ENCODE measurements at places on chromosomes 12 and 14.

DNA sequence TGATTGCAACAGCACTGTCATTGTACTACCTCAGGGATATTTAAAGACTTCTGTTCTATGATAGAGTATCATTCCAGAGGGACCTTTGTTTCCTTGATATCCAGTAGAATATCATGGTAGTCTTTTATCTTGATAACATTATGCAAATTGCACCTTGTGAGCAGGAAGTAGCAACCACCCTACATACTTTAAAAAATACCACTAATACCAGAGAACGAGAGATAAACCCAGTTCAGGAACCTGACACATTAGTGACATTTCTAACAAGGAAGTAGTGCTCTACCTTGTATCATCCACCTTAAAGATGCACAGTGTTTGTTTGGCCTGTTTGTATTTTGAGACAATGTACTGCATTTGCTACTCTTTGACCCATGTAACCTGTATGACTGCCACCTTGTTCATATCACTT, 8.8 kb upstream of the MAP4K5 start:
- DNase-seq: no peak

DNA sequence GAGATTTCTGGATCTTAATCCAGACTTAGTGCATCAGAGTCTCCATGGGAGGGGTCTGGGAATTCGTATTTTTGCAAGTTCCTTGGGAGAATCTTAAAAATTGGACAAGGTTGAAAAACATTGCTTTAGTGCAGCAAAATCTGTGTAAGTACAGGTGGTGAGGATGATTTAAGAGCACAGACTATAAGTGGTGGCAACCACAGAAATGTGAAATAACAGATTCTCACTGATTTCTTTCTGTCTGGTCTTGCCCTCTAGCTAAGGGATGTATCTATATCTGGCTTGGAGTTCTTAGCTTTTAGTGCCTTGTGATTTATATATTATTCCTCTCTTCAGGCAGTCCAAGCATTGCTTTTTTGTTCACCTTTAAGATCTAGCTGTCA, 116.2 kb downstream of the DIP2B start:
- no peak for DNase-seq

GRCh38 chr14:100391724-100392123, 68.6 kb downstream of the SLC25A47 start:
- peak; percentile 66 for DNase-seq

DNA sequence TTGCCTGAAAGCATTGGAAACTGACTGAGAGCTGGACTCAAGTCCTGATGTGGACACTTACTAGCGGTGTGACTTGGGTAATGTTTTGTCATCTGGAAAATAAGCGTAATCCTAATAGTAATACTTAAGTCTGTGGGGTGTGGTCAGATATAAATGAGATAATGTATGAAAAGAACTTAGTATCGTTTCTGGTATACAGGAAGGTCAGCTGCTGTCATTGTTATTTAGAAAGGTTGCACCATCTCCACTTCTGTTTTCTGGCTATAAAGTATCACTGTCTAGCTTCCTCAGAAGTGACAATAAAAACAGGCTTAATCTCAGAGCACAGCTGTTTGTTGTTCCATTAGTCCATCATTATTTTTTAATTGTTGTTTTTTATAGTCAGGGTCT, 34.1 kb upstream of the TUBA1C start:
- DNase-seq: no peak

DNA sequence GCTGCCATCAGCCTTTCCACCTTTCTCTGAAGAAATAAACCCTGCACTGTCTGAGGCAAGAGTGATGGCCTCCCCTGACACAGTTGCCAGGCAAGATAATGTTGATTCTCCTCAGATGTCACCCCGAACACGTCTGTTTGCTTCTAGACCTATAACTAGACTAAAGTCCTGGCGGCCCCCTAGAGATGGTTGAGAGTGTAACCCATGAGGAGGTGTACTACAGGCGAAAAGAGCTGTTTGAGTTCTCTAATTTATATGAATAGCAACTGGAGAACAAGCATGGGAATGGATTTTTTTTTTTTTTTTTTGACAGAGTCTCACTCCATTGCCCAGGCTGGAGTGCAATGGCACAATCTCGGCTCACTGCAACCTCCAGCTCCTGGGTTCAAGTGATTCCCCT, 33.0 kb upstream of the ATF7IP start:
- DNase-seq: no peak

GRCh38 chr12:4330203-4330602, 9.2 kb downstream of the TIGAR start:
- DNase-seq: no peak

DNA sequence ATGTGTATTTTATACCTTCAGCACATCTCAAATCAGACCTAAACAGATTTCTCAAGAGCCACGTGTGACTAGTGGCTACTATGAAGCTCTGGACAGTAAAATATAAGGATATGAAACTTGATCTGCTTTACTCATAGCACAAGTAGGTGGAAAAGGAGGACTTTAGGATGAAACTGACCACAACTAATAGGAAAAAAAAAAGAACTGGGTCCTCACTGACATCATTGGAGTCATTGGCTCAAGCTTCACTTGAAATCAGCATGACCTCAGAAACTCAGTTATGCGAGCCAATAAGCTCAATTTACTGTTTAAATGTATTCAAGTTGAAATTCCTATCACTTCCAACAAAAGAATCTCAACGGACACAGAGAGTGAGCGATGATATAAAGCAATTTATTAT, 34.1 kb upstream of the CIT start:
- DNase-seq: peak; percentile 19

GRCh38 chr12:116453631-116454030, 105.5 kb upstream of the MAP1LC3B2 start:
- DNase-seq: no peak

DNA sequence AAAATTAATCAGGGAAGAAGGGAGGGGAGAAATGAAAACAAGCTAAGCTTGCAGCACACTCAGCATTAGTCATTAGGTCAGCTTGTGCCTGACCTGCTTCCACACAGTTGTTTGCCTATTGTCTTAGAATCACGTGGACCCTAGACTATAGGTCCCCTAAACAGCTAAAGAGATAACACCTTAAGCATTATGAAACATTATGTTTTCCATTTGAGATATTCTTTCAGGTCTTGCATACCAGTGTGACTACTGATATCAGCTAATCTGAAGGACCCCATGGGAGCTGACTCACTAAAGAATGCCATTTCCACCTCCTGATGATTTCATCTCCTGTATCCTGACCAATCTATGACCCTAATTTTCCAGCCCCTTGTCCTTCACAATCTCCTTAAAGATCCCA, 154.1 kb upstream of the FUT8 start:
- DNase-seq: no peak

DNA sequence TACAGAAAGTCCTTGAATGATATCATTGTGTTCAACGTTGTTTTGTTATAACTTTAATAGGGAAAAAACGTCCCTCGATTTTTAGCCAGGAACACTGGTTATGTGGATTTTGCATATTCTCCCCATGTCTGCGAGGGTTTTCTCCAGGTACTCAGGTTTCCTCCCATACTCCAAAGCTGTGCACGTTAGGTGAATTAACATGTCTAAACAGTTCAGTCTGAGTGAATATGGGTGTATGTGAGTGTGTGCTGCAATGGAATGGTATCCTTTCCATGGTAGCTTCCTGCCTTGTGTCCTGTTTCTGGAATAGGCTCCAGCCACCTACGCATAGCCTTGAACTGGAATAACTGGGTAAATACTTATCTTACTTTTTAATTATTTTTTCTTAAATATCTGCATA, 810.8 kb upstream of the ATXN7L3B start:
- DNase-seq: no peak

- DNase-seq: peak; percentile 45
These were observed 35.2 kb downstream of the SLC8B1 start for GRCh38 chr12:113299619-113300237.

DNA sequence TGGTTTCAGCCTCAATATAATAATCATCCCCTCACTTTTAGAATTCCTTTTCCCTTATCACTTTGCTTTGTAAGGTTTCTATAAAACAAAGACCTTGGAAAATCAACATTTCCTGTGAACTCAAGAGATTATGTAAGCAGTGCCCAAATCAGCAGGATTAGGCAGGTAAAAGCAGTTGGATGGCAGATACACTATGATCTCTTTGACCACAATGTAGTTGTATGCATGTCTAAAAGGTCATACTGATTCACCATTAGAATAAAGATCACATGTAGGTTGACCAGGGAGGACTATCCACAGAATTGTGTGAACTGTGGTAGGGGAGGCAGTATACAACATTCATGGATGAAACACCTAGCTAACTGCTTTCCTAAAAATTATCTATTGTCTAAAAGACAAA, 57.5 kb downstream of the DENND5B start:
- DNase-seq: no peak

GRCh38 chr14:101289911-101290310, 271.4 kb upstream of the DIO3 start:
- no peak for DNase-seq
